ENCODE measurements at places on chromosomes 1 and 21.
A peak's percentile ranks its signal among the peaks of the same experiment; 100 is the strongest.

DNA sequence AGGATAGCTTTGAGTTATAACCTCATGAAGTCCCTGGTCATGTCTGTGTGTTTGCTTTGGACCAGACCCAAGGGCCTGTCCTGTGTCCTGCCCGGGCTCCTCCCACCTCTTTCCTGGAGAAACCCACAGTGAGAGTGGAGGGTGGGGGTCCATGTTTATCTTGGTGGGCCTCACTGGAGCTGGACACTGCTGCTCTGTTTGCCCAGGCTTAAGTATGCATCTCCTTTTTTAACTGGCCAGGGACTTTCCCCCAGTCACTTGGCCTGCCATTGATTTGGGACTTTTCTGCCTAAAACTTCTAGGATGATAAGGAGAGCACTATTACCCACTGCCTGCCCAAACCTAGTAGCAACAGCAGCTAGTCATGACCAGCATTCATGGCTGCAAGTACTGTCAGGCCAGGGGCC lies 49.8 kb downstream of the DDR2 start:
- DNase-seq, result no peak

- no peak for DNase-seq
These were observed 17.5 kb downstream of the PFKL start for GRCh38 chr21:44317241-44317782.

GRCh38 chr1:61807606-61808140 lies 65.4 kb downstream of the PATJ start:
- no peak for DNase-seq

DNA sequence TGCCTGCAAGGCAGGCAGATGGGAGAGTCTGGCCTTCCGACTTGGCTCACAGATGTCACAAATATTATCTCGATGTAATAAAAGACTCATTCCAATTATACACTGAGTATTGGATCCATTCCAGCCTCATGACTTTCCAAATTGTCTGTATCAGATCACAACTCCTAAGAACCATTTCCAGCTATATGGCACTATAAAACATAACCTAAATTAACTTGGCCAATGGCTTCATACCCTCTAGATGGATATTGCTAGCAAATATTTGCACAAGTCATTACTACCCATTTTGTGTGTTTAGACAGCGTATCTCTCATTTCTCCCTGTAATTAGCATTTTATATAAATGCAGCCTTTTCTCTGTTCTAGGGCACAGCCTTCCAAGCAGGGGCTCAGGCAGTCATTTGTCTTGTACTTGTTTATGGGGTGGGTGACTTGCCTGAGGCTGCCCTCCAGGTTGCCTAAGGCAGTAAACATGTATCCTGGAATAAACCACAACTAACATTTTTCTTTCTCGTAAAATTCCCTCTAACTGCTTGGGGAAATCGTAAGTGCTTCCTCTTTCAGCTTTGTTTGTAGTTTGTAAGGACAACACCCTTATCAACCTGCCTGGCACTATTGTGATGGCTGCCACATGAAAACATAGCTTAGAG lies 70.6 kb upstream of the KCNJ6 start:
- no peak for DNase-seq

- no peak for DNase-seq
These were observed 481 bp upstream of the SLAMF1 start for GRCh38 chr1:160647329-160647720.

- DNase-seq, result peak; percentile 49
These were observed 31.7 kb downstream of the TP73 start for GRCh38 chr1:3683992-3684391.

DNA sequence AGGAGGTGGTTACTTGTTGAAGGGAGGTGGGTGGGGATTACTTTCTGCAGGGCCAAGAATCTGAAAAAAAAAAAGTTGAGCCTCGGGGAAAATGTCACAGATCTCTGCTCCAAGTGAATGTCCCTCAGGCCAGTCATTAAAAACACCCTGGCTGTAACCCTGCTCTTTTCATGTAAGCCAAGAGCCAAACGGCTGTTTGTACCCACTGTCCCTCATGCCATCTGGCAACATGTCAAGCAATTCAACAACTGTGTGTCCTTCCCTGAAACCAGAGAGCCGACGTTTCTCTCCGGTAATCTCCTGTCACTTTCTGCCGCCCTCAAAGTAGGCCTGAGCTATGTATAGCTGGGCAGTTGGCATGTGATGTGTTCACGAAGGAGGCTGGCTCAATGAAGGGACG lies 14.7 kb downstream of the CASQ2 start:
- DNase-seq, result no peak

GRCh38 chr1:70382682-70383081 lies 28.2 kb upstream of the ANKRD13C start:
- DNase-seq, result no peak

- no peak for DNase-seq
These were observed 316 bp downstream of the AP4B1 start for GRCh38 chr1:113904293-113904673.

DNA sequence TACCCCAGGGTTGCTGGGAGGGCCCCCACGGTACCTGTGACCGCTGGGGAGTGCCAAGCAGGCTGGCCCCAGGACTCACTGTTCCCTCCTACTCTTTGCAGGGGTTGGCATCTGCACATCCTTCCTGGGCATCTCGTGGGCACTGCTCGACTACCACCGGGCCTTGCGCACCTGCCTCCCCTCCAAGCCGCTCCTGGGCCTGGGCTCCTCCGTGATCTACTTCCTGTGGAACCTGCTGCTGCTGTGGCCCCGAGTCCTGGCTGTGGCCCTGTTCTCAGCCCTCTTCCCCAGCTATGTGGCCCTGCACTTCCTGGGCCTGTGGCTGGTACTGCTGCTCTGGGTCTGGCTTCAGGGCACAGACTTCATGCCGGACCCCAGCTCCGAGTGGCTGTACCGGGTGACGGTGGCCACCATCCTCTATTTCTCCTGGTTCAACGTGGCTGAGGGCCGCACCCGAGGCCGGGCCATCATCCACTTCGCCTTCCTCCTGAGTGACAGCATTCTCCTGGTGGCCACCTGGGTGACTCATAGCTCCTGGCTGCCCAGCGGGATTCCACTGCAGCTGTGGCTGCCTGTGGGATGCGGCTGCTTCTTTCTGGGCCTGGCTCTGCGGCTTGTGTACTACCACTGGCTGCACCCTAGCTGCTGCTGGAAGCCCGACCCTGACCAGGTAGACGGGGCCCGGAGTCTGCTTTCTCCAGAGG lies 6.8 kb downstream of the XKR8 start:
- DNase-seq, result no peak

- no peak for DNase-seq
These were observed 40.6 kb upstream of the RAB4A start for GRCh38 chr1:229230140-229230892.

GRCh38 chr1:212692774-212693644 lies 6.6 kb downstream of the BATF3 start:
- no peak for DNase-seq

- DNase-seq, result no peak
These were observed 28.9 kb upstream of the SERBP1 start for GRCh38 chr1:67459068-67459467.

DNA sequence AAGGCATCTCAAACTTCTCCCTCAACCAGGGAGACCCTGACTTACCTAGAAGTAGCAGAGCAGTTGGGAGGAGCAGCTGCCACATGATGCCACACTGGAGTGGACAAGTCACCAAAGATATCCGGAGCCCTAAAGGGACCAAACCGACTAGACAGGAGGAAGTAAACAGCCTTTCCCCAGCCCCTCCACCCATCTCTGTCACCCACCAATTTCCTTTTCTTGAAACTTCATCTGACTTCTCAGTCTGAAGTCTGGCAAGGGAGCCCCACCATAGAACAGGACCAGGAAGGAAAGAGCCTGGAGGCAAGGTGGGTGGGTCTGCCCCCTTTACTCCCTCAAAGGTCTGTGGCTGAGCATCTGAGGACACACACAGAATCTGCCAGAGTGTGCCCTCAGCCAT lies at the start of gene FCGR3A:
TSS of gene FCGR3A (minus strand) at position 167 of the 400 bp plus-strand sequence. CDS start at position 85, 82 bp downstream.
- no peak for DNase-seq

GRCh38 chr1:193494368-193494767 lies 308.0 kb upstream of the B3GALT2 start:
- no peak for DNase-seq

DNA sequence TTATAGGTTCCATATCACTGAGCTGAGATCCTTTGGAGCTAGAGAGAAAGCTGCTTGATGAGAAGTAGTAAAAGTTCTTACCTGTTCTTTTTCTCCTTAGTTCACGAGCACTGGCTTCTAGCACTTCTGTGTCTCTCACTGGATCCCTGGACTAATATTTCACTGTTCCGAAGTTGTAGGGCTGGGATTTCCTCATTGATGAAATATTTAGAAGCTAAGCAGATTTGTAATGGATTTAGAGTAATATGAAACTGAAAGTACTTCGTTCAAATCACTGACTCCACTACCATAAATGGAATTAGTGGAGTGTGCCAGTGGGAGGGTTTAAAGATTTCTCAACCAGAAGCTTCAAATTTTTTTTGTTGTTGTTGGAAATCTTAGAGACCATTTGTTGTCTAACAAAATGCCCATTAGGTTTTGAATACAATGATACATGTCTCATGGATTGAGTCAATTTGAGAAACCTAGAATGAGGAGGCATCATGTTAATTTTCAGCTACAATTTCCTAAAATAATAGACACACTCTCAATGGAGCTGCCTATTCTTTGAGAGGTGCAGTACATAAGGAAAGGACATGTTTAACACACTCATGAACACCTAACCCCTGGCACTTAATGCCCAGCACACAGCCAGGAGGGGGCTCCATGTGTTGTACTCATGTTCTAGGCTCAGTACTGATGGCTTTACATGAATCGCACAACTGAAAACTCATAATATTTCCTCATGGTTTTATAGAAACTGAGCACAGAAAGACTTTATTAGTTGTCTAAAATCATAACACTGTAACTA lies at the start of gene GBP1:
TSS of gene GBP1 (minus strand) at position 130 of the 790 bp plus-strand sequence. CDS start 1,974 bp downstream, outside the sequence.
- DNase-seq, result no peak

DNA sequence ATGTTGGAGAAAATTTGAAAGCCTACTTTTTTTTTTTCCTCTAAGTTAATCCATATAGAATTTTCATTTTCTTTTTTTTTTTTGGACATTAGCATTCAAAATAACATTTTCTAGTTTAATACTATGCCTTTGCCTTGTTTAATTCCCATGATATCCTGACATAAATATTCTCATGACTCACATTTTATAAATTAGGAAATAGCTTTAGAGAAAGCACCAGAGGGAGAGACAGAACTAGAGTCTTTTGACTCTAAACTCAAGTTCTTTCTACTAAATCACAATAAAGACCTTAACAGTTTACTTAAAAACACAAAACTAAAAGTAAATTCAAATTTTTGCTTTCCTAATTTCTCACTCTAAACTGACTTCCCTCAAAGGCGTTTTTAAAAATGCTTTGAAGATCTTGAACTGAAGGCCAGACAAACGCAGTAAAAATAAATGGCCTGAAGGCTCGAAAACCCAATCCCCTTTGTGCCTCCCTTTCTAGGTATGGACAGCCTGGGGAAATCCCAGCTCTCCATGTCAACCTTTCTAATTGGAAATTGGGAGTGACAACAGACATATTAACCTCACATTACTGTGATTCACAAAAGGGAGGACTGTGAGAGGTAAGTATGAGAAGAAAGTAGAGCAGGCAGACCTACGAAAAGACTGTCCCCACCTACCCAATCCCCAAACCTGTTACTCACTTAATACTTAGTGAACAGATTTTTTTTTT lies 104.6 kb downstream of the ENAH start:
- DNase-seq, result no peak

DNA sequence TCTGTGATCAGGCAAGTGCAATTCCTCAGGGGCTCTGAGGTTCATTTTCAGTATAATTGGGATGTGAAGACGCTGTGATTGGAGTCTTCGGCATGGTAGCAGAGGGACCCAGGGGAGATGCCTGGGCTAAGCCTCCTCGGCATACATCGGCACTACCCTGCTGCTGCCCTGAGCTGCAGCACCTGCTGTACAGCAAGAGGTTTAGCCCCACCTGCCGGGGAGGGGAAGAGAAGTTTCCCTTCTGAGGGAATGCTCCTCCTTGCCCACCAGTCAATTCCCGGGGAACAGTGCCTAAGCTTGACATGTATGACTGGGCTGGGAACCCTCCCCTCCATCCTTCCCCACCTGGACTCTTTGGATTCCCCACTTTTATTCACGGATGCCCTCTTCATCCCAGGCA lies 24.9 kb downstream of the CNIH3 start:
- DNase-seq, result no peak

DNA sequence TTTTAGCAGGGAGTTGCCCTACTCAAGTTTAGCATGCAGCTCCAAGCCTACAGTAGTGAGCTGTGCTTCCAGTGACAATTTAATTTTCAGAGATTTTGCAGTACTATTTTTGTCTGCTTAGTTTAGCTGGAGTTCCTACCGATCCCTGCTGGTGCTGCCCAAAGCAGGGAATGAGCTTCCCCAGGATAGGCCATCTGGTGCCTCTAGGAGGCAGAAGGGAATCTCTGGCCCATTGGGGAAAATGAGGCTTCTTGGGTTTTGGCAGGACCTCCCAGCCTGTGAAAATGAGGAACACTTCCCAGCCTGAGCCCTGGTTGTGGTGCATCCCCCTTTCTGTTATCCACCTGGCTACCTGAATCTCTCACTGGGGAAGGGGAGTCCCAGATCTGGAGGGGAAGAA lies 149.2 kb downstream of the RASAL2 start:
- no peak for DNase-seq

All from neural crest cell (in vitro differentiated cells).